ENCODE measurements at places on chromosomes 6 and 20. TPM values are rescaled to one million over a fixed set of nuclear protein-coding genes. Genes with fewer than 3 reads are reported as not detected.

TSPYL4 gene
- total RNA-seq: 18.4 TPM

CENPB gene
- total RNA-seq: 89.4 TPM

- peak; percentile 49 for DNase-seq
These were observed 70.4 kb downstream of the PLCB4 start for GRCh38 chr20:9139106-9139833.

- DNase-seq: peak; percentile 53
These were observed 6.1 kb upstream of the RWDD1 start for GRCh38 chr6:116564921-116565872.

- peak; percentile 88 for DNase-seq
These were observed 847 bp upstream of the CD93 start for GRCh38 chr20:23086931-23087411.

Data from aorta (tissue), 5 donors.